Purkinje cell (primary cell): ENCODE measurements at places on chromosomes 5 and 9. TPM values are rescaled to one million over a fixed set of nuclear protein-coding genes. Genes with fewer than 3 reads are reported as not detected.

PCDHA3 gene
- 3.8 TPM in 1 of 2 replicates, not detected in the other for polyA plus RNA-seq

IL31RA gene
- polyA plus RNA-seq, result not detected in 2 replicates

ROPN1L gene
- 6.9 and 13.0 TPM in 2 replicates for polyA plus RNA-seq

UGT3A1 gene
- 1.8 TPM in 1 of 2 replicates, not detected in the other for polyA plus RNA-seq

ROR2 gene
- not detected in 2 replicates for polyA plus RNA-seq

CDK7 gene
- 90.1 and 138 TPM in 2 replicates for polyA plus RNA-seq

RMRP gene
- not detected in 2 replicates for polyA plus RNA-seq

FST gene
- not detected in 2 replicates for polyA plus RNA-seq

PCDHGB6 gene
- polyA plus RNA-seq, result 0.31 and 0.42 TPM in 2 replicates

TRIM41 gene
- polyA plus RNA-seq, result 2.4 and 3.1 TPM in 2 replicates

KCNV2 gene
- not detected in 2 replicates for polyA plus RNA-seq

IGFBPL1 gene
- 1.3 TPM in 1 of 2 replicates, not detected in the other for polyA plus RNA-seq

INSL4 gene
- not detected in 2 replicates for polyA plus RNA-seq

NUTM2G gene
- not detected in 2 replicates for polyA plus RNA-seq

ARSI gene
- polyA plus RNA-seq, result not detected in 2 replicates

PIP5KL1 gene
- polyA plus RNA-seq, result not detected in 2 replicates

GABRA6 gene
- 21.2 and 21.4 TPM in 2 replicates for polyA plus RNA-seq

RANBP17 gene
- 6.9 TPM in 1 of 2 replicates, not detected in the other for polyA plus RNA-seq

NOP16 gene
- 106 and 141 TPM in 2 replicates for polyA plus RNA-seq

LCN10 gene
- not detected in 2 replicates for polyA plus RNA-seq

SLCO6A1 gene
- not detected in 2 replicates for polyA plus RNA-seq

PCDHGC5 gene
- 0.34 and 2.0 TPM in 2 replicates for polyA plus RNA-seq

BARX1 gene
- not detected in 2 replicates for polyA plus RNA-seq

LHX2 gene
- polyA plus RNA-seq, result 3.3 TPM in 1 of 2 replicates, not detected in the other

TMEM141 gene
- 91.0 and 93.8 TPM in 2 replicates for polyA plus RNA-seq

STKLD1 gene
- 4.9 TPM in 1 of 2 replicates, not detected in the other for polyA plus RNA-seq

ARHGEF28 gene
- 2.6 and 2.8 TPM in 2 replicates for polyA plus RNA-seq

CDC20B gene
- polyA plus RNA-seq, result 0.21 TPM in 1 of 2 replicates, not detected in the other

VLDLR gene
- 64.9 and 91.0 TPM in 2 replicates for polyA plus RNA-seq

TMEM215 gene
- 0.69 TPM in 1 of 2 replicates, not detected in the other for polyA plus RNA-seq

C9 gene
- 0.08 TPM in 1 of 2 replicates, not detected in the other for polyA plus RNA-seq

UTP15 gene
- polyA plus RNA-seq, result 9.8 and 18.1 TPM in 2 replicates

EQTN gene
- 10.0 and 15.1 TPM in 2 replicates for polyA plus RNA-seq

IFNA21 gene
- not detected in 2 replicates for polyA plus RNA-seq

SOHLH1 gene
- polyA plus RNA-seq, result 1.4 TPM in 1 of 2 replicates, not detected in the other

C7 gene
- 0.28 TPM in 1 of 2 replicates, not detected in the other for polyA plus RNA-seq

REEP2 gene
- polyA plus RNA-seq, result 42.0 and 65.2 TPM in 2 replicates

SPINK4 gene
- not detected in 2 replicates for polyA plus RNA-seq
